ENCODE measurements at places on chromosomes 12 and 14.

DNA sequence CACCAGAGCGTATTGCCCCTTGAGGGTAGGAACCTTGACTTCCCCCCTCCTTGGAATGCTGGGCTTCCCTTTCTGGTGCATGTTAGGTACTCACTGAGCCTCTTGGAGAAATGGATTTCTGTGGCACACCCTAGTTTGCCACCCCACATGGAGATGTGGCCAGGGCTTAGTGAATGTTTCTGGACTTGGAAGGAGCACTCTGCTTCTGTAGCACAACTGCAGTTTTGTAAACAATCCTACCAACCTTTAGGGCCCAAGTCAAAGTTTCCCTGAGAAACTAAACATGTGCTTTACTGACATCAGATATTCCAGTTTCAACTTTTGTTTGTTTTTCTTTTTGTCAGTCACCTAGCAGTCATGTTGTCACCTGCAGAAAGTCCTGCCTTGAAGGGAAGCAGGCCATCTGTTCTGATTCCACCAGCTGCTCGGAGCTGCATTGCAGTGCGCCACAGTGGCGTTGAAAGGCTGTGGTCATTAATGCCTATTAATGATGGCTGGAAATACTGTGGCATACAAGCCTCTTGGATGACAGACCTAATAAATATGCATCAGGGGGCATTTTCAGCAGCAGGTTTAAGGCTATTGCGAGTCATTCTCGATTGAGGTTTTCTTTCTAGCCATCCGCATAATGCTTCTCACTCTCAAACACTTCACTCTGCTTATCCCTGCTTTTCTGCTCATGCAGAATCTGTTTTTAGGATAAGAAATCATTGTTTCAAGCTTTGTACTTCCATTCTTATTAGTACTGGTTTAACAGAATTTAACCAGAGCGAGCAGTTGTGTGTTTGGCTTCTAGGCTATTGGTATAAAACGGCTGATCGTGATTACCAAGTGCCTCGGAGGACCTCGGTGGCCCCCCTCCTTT lies 7.8 kb downstream of the PELI2 start:
- no peak for DNase-seq

- DNase-seq: no peak
Observed at GRCh38 chr12:49983892-49984291, 11.1 kb downstream of the AQP6 start.

GRCh38 chr12:115176741-115177400 lies 492.9 kb upstream of the TBX3 start:
- DNase-seq: no peak

DNA sequence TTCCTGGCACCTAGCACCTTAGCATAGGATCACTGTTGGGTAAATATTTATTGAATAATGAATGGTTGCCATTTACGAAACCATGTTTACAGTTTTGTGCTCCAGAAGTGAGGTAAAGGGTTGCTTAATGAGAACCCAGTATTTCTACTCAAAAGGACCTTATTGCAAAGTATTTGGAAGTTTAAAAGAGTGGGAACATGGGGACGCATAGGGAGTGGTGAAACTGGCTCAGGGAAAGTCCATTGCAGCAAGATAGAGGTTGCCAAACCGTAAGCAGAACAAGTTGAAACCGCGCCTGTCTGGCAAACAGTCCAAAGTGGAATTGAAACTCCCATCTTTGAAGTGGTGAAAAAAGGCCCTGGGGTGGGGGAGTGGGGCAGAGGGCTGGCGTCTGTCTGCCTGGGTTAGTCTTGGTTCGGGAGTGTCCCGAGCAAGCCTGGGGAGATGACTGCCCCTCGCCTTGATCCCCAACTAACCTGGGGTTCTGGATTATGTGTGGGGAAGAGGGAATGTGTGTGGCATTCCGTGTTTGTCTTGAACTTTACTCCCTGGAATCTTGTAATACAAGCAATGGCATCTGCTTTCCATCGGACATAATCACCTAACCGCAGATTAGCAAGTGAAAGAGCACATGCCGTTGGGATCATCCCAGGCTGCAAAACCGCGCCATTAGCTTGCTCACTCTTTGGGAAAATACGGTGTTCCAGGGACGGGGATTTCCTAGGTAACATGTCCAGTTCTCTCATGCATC lies 7.2 kb downstream of the ALDH2 start:
- no peak for DNase-seq

DNA sequence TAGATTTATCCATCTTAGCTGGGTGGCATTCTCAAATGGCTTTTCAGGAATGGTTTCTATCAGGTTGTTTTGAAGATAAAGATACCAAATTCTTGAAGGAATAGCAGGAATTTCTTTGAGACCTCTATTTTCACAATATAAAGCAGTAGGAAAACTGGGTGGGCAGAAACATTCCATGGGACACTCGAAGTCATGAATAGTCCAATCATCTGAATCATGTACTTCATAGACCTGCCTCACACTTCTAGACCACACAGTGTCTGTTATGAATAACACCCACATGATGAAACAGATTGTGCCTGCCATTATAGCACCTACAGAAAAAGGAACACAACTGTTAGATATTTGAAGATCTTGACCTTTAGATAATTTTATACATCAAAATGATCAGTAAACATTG lies 1.8 kb downstream of the KERA start:
- no peak for DNase-seq

- DNase-seq: no peak
Observed at GRCh38 chr12:105382771-105383622, 52.5 kb downstream of the C12orf75 start.

GRCh38 chr14:55065411-55065810 lies 14.0 kb downstream of the MAPK1IP1L start:
- DNase-seq: no peak

DNA sequence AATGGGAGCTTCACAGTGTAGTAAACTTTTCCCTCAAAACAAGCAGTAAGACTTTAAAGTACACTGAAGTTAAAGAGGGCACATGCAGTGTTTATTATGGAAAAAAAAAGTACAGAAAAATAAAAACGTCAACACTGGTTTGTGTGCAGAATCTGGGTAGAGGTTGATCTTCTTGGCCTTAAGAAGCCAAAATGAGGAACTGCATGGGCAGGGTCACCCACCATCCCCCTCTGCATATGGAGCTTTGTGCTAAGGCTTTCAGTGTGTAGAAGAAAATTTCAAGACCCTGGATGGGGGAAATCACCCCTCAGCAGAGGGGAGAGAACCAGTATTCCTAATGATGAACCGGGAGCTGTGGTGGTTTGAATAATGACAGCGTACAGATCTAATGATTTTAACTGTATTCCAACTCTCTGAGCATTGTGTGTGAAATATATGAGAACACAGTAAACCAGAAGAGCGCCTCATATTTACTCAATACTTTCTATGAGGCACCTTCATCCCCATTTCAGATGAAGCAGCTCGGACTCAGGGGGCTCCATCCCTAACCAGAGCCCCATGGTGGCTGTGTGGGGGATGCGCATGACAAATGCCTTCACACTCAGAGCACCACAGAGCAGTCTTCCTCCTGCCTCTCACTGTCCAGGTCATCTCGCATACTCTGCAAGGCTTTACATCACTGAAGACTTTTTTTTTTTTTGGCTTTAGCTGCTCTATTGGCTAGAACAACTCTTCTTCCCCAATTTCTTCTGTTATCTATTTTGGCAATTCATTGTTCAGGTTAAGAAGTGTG lies 33.4 kb downstream of the ACADS start:
- DNase-seq: no peak

- no peak for DNase-seq
Observed at GRCh38 chr12:42574851-42575266, 14.7 kb downstream of the PRICKLE1 start.

DNA sequence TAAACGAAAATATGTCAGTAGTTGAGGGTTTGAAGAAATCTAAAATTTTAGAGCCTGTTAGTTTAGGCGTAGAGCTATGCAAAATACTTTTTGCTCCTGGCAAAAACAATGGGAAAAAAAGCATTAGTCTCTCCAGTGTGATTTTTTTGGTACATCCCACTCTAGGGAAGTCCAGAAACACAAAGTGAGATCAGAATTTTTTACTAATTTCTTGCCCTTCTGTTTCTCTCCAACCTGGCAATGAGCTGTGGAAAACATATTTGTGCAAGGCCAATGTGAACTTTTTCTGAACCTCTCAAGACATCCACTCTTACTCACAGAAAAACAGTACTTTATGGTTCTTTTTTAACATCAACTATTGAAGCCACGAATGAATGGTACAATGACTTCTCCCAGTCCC lies 56.9 kb upstream of the DCN start:
- DNase-seq: no peak

DNA sequence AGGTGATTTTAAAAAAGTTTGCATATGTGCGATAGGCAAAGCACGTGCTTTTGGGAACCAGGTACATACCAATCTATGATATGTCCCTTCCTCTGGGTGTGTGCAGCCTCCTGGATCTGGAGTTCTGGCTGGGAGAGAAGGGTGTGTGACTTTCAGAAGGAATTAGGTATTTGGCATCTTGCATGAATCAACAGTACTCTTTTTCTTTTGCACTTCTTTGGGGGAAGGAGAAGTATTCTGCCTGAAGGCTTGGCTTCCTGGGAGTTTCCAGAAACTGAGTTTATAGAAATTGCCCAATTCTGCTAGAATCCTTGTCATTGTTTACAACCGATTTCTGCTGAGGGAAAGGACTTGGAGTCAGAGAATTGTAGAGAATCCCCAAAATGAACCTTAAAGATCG lies 2.9 kb upstream of the CLMN start:
- no peak for DNase-seq

GRCh38 chr12:53365245-53365904 lies 14.6 kb upstream of the SP1 start:
- no peak for DNase-seq

DNA sequence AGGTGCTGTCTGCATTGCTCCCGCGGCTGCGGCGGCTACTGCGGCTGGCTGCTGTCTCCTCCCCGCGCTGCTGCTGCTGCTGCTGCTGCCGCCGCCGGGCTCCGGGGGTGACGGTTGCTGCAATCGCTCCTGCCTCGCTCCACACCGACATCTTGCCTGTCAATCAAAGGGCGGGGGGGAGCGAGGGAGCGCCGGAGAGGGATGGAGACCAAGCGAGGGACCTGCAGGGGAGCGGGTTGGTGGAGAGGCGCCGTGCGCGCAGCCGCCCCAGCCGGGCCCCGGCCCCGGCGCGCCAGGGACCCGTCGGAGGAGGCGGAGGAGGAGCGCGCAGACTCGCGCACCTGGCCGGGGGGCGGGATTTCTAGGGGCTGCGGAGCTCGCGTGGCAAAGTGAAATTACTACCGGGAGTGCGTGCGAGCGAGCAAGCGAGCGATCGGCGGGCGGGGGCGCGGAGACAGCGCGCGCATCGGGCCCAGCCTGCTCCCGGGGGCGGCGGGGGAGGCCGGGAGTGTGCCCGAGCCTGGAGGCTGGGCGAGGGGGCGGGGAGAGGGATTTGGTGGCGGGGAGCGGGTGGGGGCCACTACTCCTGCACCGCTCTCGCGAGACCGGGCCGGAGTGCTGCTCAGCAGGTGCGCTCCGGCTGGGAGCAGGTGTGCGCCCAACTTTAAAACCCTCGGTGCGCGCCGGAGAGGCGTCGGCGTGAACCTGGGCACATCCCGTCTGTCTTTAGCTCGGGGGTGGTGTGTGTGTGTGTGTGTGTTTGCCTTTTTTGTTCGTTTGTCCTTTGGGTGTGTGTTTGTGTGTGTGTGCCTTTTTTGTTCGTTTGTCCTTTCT lies at the start of gene KSR2:
Gene KSR2, minus strand, starts transcription at position 165 of the 834 bp plus-strand sequence. CDS start 735 bp downstream, outside the sequence.
- DNase-seq: no peak

- no peak for DNase-seq
Observed at GRCh38 chr12:334125-334524, 55.0 kb downstream of the KDM5A start.
